ENCODE measurements at places on chromosomes 13 and 19.

GRCh38 chr13:43492745-43493144 is 294.0 kb downstream of the ENOX1 start:
- DNase-seq = no peak
- H3K4me3 ChIP-seq = no peak overlapping the region
- H3K36me3 ChIP-seq = no peaks in the 10 kb centered on the region
- H3K4me1 ChIP-seq = no peaks in the 10 kb centered on the region
- H3K27me3 ChIP-seq = peaks cover 5% of the 10 kb centered on the region
- H3K27ac ChIP-seq = no peak overlapping the region

DNA sequence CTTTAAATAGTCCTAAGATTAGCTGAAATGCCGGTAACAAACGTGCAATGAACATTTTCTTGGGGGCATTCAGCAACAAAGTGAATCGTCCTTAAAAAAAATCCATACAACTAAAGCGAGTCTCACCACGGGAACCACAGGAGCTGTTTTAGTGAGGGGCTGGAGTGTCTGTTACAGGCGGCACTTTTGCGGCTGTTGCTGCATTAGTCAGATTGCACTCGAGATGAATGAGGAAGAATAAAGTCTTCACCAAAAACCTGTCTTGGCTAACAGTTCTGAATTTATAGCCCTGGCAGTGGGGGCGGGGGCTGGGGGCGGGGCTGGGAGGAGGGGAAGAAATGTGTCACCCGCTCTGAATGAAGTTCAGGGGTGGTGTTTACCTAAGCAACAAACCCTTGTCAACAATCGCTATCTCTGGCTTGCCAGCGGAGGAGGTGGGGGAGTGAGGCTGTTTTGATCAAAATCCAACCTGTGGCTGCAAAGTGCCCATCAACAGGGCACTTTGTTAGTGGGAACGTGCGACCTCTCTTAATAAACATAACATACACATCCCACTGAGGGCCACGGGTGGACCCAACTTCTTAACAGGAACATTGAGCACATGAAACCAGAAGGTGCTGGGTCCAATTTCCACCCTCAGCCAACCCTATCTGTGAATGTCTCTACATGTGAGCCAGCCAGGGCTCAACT is 44.5 kb downstream of the RFX2 start:
- peak overlapping the region; percentile 26 for H3K4me3 ChIP-seq
- peak; percentile 44 for DNase-seq
- peaks cover 46% of the 10 kb centered on the region for H3K36me3 ChIP-seq
- H3K27ac ChIP-seq = peak overlapping the region; percentile 55

- peaks cover 25% of the 10 kb centered on the region for H3K27me3 ChIP-seq
- H3K4me3 ChIP-seq = no peak overlapping the region
- H3K4me1 ChIP-seq = peaks cover 3% of the 10 kb centered on the region
- H3K27ac ChIP-seq = no peak overlapping the region
- DNase-seq = peak; percentile 88
These were observed 8.5 kb upstream of the LILRB3 start for GRCh38 chr19:54231077-54231931.

- H3K36me3 ChIP-seq = no peaks in the 10 kb centered on the region
- H3K27me3 ChIP-seq = peaks cover 48% of the 10 kb centered on the region
- H3K27ac ChIP-seq = no peak overlapping the region
These were observed 10.0 kb upstream of the OR10H2 start for GRCh38 chr19:15717809-15718208.

GRCh38 chr13:26743971-26744370 is 16.6 kb downstream of the GPR12 start:
- peaks cover 48% of the 10 kb centered on the region for H3K27me3 ChIP-seq
- H3K4me3 ChIP-seq = no peak overlapping the region
- no peak overlapping the region for H3K27ac ChIP-seq
- H3K4me1 ChIP-seq = no peaks in the 10 kb centered on the region
- DNase-seq = no peak

- H3K4me3 ChIP-seq = no peak overlapping the region
- H3K27me3 ChIP-seq = peaks cover 31% of the 10 kb centered on the region
- no peak overlapping the region for H3K27ac ChIP-seq
- peaks cover 28% of the 10 kb centered on the region for H3K4me1 ChIP-seq
- H3K36me3 ChIP-seq = peaks cover 4% of the 10 kb centered on the region
These were observed 19.2 kb downstream of the SIGLEC8 start for GRCh38 chr19:51439021-51439465.

- H3K4me3 ChIP-seq = no peak overlapping the region
- no peak for DNase-seq
- H3K27ac ChIP-seq = no peak overlapping the region
- no peaks in the 10 kb centered on the region for H3K4me1 ChIP-seq
- H3K36me3 ChIP-seq = no peaks in the 10 kb centered on the region
- peaks cover 21% of the 10 kb centered on the region for H3K27me3 ChIP-seq
These were observed 211.6 kb downstream of the SHISA2 start for GRCh38 chr13:25840261-25840660.

Measured in effector memory CD8-positive, alpha-beta T cell (primary cell).